ENCODE measurements at places on chromosomes 12 and 14. TPM values are rescaled to one million over a fixed set of nuclear protein-coding genes. Genes with fewer than 3 reads are reported as not detected.

FLRT2 gene
- total RNA-seq, result under 0.01 TPM

GPR137C gene
- 0.27 TPM for total RNA-seq

RNASE7 gene
- total RNA-seq, result not detected

GRCh38 chr12:54373649-54374561, 9.6 kb upstream of the GPR84 start:
- no peak for DNase-seq

DNA sequence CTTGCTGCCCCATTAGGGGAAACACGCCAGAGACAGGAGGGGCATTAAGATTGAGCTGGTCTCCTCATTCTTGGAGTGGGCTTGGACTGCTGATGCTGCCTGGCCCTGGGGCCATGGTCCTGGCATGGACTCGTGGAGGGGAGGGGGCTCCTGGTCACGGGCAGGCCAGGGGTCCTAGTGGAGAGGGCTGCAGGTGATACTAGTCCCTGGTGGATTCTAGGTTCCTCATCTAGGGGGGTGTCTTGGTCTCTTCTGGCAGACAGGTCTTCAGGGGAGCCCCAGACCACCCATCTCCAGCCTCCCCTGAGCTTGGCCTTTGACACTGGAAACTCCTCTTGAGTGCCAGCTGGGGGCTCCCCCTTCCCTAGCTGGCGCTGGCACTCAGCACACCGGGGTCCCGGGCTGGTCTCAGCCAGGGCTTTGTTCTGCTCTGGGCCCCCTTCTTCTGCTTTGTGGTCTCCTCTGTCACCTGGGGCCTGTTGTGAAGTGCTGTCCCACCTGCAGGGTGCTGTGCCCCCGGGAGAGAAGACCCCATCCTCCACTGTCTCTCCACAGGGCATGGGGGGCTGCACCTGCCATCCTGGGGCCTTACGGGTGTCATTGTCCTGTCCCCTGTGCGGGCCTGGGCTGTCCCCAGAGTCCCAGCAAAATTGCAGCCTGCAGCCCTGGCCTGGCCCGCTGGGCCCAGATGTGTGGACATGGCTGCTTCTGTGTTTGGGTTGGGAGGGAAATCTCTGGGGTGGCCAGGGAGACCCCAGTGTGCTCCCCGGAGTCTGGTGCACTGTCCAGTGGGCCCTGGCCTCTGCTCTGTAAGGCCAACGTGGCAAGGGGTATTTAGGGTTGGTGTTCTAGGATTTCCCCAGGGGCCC, 2.3 kb downstream of the KIF26A start:
- DNase-seq, result no peak

- DNase-seq, result no peak
These were observed 4.2 kb upstream of the TEP1 start for GRCh38 chr14:20417250-20418186.

GRCh38 chr12:15688838-15689625, 100.2 kb downstream of the EPS8 start:
- DNase-seq, result no peak

DNA sequence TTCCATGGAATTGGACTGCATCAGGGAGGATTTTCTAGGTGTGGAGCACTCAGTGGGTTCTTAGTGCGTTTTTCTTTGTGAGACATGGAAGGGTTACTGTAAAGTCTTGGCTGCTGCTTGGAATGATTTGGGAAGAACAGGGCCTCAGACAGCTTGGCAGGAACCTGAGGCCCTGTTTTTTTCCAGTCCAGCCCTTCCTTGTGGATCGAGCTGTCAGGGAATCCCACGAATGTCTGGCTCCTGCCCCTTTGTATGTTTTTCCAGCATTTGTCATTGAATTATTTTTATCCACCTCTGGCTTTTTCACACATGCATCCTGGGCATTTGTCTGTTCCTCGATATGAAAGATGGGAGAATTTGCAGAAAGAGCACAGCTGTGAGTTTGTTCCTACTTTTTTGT, 158.5 kb downstream of the TGFB3 start:
- no peak for DNase-seq
